NCI-H526 (cell line): ENCODE measurements at places on chromosomes 7 and 10.
A peak's percentile ranks its signal among the peaks of the same experiment; 100 is the strongest.

- no peak for DNase-seq
Measured at GRCh38 chr7:135784013-135784412, 35.4 kb upstream of the FAM180A start.

DNA sequence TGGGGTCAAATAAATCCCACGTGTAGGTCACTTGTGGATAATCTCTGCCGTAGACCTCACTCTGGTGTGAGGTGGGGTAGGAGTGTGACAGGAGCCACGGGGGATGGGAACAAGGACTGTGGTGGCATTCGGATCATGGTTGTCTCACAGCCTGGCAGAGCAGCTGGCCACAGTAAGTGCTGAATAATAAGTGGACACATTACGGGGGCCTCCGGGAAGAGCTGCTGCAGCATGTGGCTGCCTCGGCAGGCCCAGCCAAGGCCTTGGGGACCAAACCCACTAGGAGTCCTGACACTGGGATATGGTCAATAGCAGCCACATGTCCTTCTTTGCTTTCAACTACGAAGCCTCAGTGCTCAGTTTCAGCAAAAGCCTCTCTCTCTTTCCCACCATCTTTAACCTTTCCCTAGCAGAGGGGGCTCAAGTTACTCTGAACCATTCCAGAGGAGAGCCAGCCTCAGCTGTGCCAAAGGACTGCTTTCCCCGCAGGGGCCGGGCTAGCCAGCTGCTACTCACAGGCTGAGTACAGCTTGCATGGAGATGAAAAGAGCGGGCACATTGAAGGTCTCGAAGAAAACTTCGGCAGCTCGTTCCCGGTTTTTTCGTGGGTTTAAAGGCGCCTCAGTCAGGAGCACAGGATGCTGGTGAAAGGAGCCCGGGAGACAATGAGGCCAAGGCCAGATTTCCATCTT is 17.3 kb downstream of the ACTR1A start:
- DNase-seq = no peak

- DNase-seq = no peak
Measured at GRCh38 chr7:1432411-1433082, 26.7 kb downstream of the MICALL2 start.

DNA sequence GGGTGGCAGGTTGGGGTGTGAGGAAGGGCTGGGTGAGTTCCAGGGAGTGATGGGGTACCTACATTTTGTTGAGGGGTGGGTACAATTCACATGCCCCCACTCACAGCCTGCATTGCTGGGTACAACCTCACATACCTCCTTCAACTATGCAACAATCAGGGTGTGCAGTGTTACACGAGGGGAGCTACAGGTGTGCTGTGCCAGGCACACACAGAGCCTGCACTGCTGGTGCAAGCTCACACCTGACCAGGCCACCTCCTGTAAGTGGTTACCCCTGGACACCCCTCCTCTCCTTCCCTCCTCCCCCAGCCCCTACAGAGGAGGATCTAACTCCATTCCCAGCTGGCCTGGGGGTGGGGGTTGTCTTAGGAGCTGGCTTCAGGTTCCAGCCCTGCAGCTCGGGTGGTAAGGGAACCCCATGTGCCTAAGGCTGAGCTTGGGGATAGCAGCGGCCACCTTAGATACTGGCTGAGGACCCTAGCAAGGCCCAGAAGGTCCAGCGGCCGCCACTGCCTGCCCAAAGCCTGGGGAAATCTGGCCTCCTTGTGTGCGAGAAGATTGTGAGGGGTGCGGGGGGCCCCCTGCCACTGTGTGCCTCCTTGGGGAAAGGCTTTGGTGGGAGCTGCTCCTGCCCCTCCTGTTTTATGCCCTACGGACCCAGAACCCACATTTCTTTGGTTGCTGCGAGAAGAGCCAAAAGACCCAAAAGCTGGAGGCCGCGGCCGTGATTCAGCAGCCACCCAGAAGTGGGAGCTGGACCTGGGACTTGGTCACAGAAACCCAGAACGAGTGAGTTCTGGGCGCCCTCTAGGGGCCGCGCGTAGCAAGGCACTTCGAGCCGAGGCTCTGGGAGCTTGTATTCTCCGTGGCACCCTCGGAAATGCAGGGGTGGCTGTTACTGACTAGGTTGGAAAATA is 10.8 kb downstream of the TLX1 start:
- peak; percentile 51 for DNase-seq
